CD4-positive, alpha-beta T cell treated with Interferon alpha-2 for 1 hour (primary cell): ENCODE measurements at places on chromosomes 4 and X.

GRCh38 chrX:129802863-129803262 lies 23.1 kb downstream of the SASH3 start:
- no peak for DNase-seq

DNA sequence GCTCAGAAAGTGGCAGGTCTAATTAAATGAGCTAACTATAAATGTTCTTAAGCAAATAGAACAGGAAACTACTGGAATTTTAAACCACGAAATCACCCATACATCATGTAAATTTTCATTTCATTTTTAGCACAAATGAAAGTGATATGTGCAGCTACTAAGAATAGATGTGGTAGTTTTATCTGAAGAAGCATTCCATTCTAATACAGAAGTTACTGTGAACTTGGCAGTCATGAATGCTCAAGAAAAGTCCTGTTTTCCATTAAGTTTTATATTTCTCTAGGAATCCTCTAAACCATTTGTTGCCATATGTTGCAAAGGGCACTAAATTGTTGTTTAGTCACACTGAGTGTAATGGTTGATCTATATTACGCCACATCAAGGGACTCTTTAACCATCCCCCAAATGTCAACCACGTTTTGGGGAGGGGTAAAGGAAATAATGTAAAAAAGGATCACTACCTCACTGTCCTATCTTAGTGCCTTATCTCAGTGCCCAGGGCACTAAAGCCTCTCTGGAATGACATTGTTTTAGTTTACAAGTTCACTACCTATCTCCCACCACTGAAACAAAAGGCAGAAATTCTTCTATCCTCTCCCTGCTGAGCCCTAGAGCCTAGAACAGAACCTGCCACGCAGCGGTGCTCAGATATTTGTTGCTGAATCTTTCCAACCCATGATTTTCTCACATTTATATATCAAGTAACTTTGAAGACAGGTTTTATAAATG lies 118.0 kb downstream of the SHISA3 start:
- DNase-seq = no peak

DNA sequence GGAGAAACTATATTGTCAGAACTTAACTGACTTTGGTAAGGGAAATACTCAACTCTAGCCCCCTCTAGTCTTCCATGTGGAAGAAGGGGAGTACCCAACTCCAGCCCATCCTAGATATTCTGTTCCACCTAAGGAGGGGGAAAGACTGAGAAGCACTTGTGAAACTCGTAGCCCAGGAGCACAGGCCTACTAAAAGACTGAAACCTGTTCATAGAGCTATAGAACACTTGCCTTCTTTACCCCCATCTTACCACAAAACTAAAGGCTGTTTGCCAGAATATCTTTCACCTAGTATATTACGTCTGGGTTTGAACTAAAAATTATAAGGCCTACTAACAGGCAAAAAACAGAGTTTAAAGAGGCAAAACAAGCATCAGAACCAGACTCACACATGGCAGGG lies 15.5 kb downstream of the CLDN22 start:
- DNase-seq = no peak

- no peak for DNase-seq
Measured at GRCh38 chr4:55318175-55319129, 27.6 kb upstream of the SRD5A3 start.

GRCh38 chrX:69152417-69152841 lies 12.8 kb downstream of the PJA1 start:
- DNase-seq = no peak

GRCh38 chrX:8668813-8669212 lies 63.1 kb downstream of the ANOS1 start:
- DNase-seq = no peak
